MM.1S (cell line): ENCODE measurements at places on chromosomes 16 and 17.

DNA sequence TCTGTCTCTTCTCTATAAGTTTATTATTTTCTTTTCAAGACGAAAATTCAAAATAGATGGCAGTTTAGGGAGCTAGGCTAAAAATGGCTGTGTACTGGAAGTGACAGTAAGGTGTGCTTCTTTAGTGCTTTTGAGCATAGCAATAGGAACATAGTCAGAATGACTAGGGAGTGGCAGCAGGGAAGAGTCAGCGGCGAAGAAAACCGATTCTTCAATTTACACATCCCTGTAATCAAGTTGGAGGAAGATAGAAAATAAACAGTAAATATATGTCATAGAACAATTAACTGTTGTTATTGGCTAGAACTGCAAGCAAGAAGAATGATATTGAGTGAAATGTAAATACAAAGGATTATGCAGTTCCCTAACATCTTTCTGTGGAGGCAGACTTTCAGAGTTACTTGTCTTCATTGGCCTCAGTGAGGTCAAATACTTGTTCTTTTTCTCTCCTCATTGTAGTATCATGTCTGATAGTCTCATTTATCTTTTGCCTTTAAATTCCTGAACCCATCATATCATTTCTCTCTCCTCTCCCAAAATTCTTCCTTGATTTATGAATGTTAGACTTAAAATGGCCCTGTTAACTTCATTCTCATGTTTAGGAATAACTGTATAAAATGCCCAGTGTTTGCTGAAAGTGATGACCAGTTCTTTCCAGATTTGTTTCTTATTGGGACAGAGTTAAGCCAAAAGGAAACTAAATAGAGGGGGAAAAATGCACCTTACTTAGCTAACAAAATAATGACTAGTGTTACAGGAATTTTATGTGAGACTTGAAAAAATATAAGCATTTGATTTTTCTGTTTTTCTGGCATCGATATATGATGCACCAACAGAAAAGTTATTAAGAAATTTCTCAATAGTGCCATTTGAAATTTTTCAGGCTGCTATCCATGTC, 211.4 kb downstream of the BCAS3 start:
- no peak overlapping the region for H3K27ac ChIP-seq
- H3K27me3 ChIP-seq, result no peaks in the 10 kb centered on the region
- no peak for DNase-seq
- no peaks in the 10 kb centered on the region for H3K4me1 ChIP-seq

GRCh38 chr17:61635913-61636432, 45.0 kb upstream of the NACA2 start:
- no peak overlapping the region for H3K27ac ChIP-seq
- no peak overlapping the region for H3K4me3 ChIP-seq
- no peaks in the 10 kb centered on the region for H3K4me1 ChIP-seq
- H3K36me3 ChIP-seq, result no peaks in the 10 kb centered on the region
- DNase-seq, result peak; percentile 62
- H3K27me3 ChIP-seq, result no peaks in the 10 kb centered on the region

- peaks cover 24% of the 10 kb centered on the region for H3K27me3 ChIP-seq
- H3K4me3 ChIP-seq, result no peak overlapping the region
- no peak overlapping the region for H3K27ac ChIP-seq
- peaks cover 10% of the 10 kb centered on the region; the same call in 1 of the 2 replicates for H3K4me1 ChIP-seq
- DNase-seq, result peak; percentile 52
- H3K36me3 ChIP-seq, result no peaks in the 10 kb centered on the region
Observed at GRCh38 chr17:10059684-10060211, 138.7 kb downstream of the GAS7 start.

GRCh38 chr17:31256936-31257335, 40.1 kb downstream of the OMG start:
- no peak for DNase-seq
- no peaks in the 10 kb centered on the region for H3K27me3 ChIP-seq
- H3K4me1 ChIP-seq, result peaks cover 8% of the 10 kb centered on the region; the same call in 1 of the 2 replicates
- no peak overlapping the region for H3K27ac ChIP-seq
- no peaks in the 10 kb centered on the region for H3K36me3 ChIP-seq

DNA sequence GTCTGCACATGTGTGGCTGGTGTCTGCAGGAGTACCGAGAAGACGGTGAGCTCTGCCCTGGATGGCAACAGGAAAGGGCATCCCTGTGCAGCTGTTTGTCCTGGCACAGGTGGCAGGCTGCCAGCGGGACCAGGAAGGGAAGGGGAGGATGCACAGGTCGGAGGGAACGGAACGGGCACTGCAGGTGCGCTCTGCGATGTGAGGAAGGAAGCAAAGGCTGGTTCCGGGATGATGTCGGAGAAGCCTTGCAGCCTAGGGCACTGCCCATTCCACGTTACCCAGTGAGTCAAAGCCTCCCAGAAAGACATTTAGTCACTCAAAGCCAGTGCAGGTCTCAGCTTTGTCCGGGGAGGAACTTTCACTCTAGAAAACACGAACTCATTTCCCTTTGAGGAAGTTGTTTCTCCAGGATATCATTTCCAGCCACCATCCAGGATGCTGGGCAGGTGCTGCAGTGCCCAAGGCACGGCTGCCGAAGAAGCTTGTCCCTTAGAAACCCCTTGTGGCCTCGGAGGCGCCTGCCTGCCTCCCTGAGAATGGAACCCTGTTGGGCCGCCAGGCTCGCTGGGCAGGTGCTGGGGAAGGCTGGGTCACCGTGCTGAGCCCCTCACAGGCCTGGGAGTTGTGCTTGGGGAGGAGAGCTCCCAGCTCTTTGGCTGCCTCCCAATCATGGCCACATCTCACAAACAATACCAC, 4.5 kb upstream of the TMEM235 start:
- no peaks in the 10 kb centered on the region for H3K4me1 ChIP-seq
- H3K36me3 ChIP-seq, result 0 out of 2 replicates have a peak, but pooled peaks cover 4% of the 10 kb centered on the region
- no peak overlapping the region for H3K4me3 ChIP-seq
- no peak overlapping the region for H3K27ac ChIP-seq

DNA sequence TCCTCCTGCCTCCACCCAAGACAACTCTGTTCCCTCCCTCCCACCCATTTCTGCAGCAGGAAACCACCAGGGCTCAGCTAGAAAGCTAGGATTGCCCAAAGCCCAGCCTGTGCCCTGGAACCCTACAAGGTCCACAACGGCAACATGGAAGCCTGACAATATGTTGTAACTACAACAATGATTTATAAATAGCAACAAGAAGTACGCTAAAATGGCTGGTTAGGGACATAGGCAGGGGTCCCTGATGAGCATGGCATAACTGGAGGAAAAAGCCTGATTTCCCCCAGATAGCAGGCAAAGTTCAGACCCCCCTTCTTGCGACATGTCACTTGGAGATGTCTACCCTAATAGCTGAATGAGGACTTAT, 6.6 kb downstream of the ST3GAL2 start:
- DNase-seq, result no peak
- H3K27ac ChIP-seq, result peak overlapping the region; percentile 68; the same call in 1 of the 2 replicates
- H3K4me3 ChIP-seq, result peak overlapping the region; percentile 19; the same call in 1 of the 2 replicates
- no peaks in the 10 kb centered on the region for H3K27me3 ChIP-seq
- H3K4me1 ChIP-seq, result peaks cover 64% of the 10 kb centered on the region
- no peaks in the 10 kb centered on the region for H3K36me3 ChIP-seq

GRCh38 chr17:6422654-6423241, 12.2 kb downstream of the AIPL1 start:
- peaks cover 16% of the 10 kb centered on the region for H3K4me1 ChIP-seq
- peaks cover 26% of the 10 kb centered on the region for H3K27me3 ChIP-seq
- no peak for DNase-seq
- H3K27ac ChIP-seq, result no peak overlapping the region
- no peaks in the 10 kb centered on the region for H3K36me3 ChIP-seq
- H3K4me3 ChIP-seq, result no peak overlapping the region

- no peak overlapping the region for H3K27ac ChIP-seq
- no peaks in the 10 kb centered on the region for H3K27me3 ChIP-seq
- no peaks in the 10 kb centered on the region for H3K36me3 ChIP-seq
Observed at GRCh38 chr17:71625330-71625729, 495.5 kb upstream of the SOX9 start.

DNA sequence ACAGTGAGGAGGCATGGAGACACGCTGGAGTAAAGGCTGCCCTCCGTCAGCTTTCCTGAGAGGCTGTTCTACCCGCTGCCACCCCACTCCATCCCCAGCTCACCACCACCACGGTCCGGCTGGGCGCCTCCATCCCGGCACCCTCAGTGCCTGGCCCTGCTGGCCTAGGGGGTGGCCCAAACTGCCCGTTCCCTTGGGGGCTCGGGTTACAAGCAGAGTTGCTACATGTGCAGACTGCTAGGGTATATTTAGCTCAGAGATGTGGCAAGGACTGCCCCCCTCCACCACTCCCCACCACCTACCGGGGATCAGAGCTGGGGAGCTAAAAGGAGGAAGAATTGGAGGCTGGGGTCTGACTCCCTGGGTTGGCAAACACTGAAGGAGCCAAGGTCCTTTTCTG, 4.1 kb downstream of the CACNB1 start:
- H3K27me3 ChIP-seq, result no peaks in the 10 kb centered on the region
- no peak overlapping the region for H3K27ac ChIP-seq
- no peak overlapping the region for H3K4me3 ChIP-seq
- no peak for DNase-seq

- peaks cover 55% of the 10 kb centered on the region for H3K27me3 ChIP-seq
- no peaks in the 10 kb centered on the region for H3K36me3 ChIP-seq
- no peak overlapping the region for H3K27ac ChIP-seq
Observed at GRCh38 chr17:9071016-9071415, 49.7 kb downstream of the NTN1 start.

GRCh38 chr16:12340151-12340733, 363.7 kb downstream of the SNX29 start:
- no peaks in the 10 kb centered on the region for H3K27me3 ChIP-seq
- DNase-seq, result peak; percentile 24
- H3K27ac ChIP-seq, result no peak overlapping the region
- no peaks in the 10 kb centered on the region for H3K4me1 ChIP-seq
- H3K36me3 ChIP-seq, result no peaks in the 10 kb centered on the region

GRCh38 chr16:2148714-2149629, 547 bp downstream of the RAB26 start:
- no peaks in the 10 kb centered on the region for H3K27me3 ChIP-seq
- H3K4me3 ChIP-seq, result peak overlapping the region; percentile 67
- H3K36me3 ChIP-seq, result peaks cover 3% of the 10 kb centered on the region; the same call in 1 of the 2 replicates
- H3K4me1 ChIP-seq, result peaks cover 27% of the 10 kb centered on the region

GRCh38 chr17:66233023-66233753, 4.0 kb upstream of the APOH start:
- DNase-seq, result no peak
- no peak overlapping the region for H3K4me3 ChIP-seq
- H3K27ac ChIP-seq, result no peak overlapping the region
- H3K4me1 ChIP-seq, result no peaks in the 10 kb centered on the region

- H3K36me3 ChIP-seq, result no peaks in the 10 kb centered on the region
- no peak for DNase-seq
- no peaks in the 10 kb centered on the region for H3K4me1 ChIP-seq
- H3K4me3 ChIP-seq, result 0 out of 2 replicates have a peak overlapping the region, but pooled peaks have one; percentile 34
Observed at GRCh38 chr16:73056921-73057290, 9.0 kb upstream of the ZFHX3 start.

- DNase-seq, result peak; percentile 26
- H3K4me1 ChIP-seq, result peaks cover 4% of the 10 kb centered on the region
- H3K27me3 ChIP-seq, result no peaks in the 10 kb centered on the region
- H3K27ac ChIP-seq, result no peak overlapping the region
- H3K4me3 ChIP-seq, result no peak overlapping the region
- H3K36me3 ChIP-seq, result no peaks in the 10 kb centered on the region; the same call in 1 of the 2 replicates
Observed at GRCh38 chr16:67942200-67942509, 1.8 kb downstream of the LCAT start.

DNA sequence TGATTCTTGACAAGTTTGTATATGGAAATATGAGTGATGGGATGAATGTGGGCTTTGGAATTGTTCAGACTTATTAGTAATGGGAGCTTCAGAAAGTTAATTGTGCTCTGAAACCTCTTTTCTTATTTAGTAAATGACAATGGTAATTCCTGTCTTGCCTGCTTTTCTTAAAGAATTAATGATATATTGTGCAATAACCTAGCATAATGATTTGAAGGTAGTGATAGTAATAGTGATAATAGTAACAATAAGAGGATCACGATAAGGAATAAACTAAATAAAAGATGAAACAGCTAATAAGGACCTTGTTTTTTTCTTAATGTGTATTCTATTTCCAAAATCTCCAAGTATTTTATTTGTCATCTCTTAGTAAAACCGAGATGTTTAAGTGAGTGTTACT, 245.0 kb upstream of the CPHXL start:
- no peak overlapping the region for H3K4me3 ChIP-seq
- H3K36me3 ChIP-seq, result no peaks in the 10 kb centered on the region
- H3K4me1 ChIP-seq, result no peaks in the 10 kb centered on the region
- DNase-seq, result no peak
- no peaks in the 10 kb centered on the region for H3K27me3 ChIP-seq
- H3K27ac ChIP-seq, result no peak overlapping the region

- no peaks in the 10 kb centered on the region for H3K27me3 ChIP-seq
- no peaks in the 10 kb centered on the region for H3K36me3 ChIP-seq
- no peaks in the 10 kb centered on the region for H3K4me1 ChIP-seq
- H3K4me3 ChIP-seq, result no peak overlapping the region
- no peak for DNase-seq
Observed at GRCh38 chr16:79301051-79301450, 299.5 kb downstream of the MAF start.

DNA sequence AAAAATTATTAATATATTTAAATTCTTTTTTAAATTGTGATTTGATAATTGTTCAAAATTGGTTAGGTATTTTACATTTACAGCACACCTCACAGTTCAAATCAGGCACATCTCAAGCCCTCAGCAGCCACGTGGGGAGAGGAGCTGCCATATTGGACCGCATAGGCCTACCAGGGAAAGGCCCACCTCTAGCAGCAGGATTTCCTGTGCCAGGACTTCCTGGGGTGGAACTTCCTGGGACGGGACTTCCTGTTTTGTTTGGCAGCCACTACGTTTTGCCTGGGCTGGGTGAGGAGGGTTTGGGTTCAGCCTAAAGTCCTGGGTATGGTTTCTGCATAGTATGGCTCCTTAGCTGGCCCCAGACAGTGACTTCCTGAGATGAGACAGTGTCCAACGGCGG, 298.5 kb upstream of the FOXF1 start:
- H3K4me1 ChIP-seq, result no peaks in the 10 kb centered on the region
- no peak overlapping the region for H3K27ac ChIP-seq
- no peaks in the 10 kb centered on the region for H3K36me3 ChIP-seq
- no peaks in the 10 kb centered on the region; the same call in 1 of the 2 replicates for H3K27me3 ChIP-seq
- no peak overlapping the region for H3K4me3 ChIP-seq

- no peaks in the 10 kb centered on the region for H3K4me1 ChIP-seq
- H3K27ac ChIP-seq, result no peak overlapping the region
- no peak overlapping the region for H3K4me3 ChIP-seq
- no peak for DNase-seq
- H3K27me3 ChIP-seq, result peaks cover 20% of the 10 kb centered on the region; the same call in 1 of the 2 replicates
- H3K36me3 ChIP-seq, result no peaks in the 10 kb centered on the region
Observed at GRCh38 chr17:77566566-77567138, 391.9 kb upstream of the TNRC6C start.
